Activated T-helper 1 cell treated with Interleukin-2 at 50 U/mL for 16 hours (primary cell): ENCODE measurements at places on chromosomes 13 and 19.

GRCh38 chr19:56348289-56348877 lies 33.7 kb upstream of the ZSCAN5A start:
- no peak for DNase-seq

DNA sequence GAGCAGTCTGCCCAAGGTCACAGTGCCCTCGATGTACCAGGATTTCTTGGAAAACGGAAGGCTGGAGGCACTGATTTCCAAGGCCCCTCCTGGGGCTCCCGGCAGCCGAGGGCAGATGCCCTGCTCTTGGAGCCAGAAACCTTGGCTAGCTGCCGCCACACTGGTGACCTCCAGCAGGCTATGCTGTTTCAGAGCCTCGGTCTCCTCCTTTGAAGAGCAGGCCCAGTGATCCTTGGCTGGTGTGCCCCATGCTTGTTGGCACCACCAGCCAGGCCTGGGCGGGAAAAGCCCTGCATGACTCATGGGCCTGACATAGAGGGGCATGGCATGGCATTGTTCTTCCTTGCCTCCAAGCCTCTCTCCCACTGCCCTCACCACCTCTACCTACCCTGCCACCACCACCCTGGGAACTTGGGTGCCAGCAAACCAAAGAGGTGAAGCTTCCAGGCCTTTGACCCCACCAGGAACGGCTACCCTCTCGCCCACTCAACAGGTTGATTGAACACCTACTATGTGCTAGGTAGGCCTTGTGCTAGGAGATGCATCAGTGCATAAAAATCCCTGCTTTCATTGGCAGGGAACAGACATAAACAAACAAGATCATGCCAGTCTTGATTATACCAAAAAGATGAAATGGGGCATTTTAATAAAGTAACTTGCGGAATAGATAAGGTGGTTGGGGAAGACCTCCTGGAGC lies 1.6 kb upstream of the CLEC11A start:
- DNase-seq = no peak

- DNase-seq = no peak
These were observed 61.9 kb downstream of the FLT1 start for GRCh38 chr13:28432816-28433560.

- DNase-seq = no peak
These were observed 1.2 kb downstream of the VASP start for GRCh38 chr19:45508417-45508860.

DNA sequence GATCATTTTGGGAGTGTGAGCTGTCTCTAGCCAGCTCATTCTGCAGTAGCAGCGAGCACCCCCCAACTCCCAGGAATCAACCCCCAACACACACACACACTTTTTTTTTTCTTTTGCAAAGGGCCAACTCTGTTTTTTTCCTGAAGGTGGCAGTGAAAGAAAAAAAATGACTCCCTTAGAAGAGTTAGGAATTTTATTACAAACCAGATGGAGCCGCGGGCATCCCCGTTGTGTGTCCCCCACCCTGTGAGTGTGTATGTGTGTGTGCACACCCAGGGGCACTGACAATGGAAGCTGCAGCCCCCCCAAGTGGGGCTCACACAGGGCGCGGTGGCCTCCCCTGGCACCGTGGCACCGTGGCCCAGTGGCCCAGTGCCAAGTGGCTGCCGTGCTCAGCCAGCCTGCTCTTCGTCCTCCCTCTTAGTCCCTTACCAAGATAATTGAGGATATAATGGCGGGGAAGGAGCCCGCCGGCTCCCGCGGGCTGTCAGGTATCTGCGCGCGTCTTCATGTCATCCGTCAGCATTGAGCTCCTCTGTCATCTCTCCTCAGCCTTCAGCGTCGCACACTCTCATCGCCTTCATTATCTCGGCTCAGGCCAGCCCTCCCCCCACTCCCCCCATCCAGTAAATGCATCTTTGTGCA lies 314.1 kb downstream of the ZNF536 start:
- DNase-seq = no peak

GRCh38 chr13:35694549-35695447 lies 218.3 kb upstream of the MAB21L1 start:
- no peak for DNase-seq

DNA sequence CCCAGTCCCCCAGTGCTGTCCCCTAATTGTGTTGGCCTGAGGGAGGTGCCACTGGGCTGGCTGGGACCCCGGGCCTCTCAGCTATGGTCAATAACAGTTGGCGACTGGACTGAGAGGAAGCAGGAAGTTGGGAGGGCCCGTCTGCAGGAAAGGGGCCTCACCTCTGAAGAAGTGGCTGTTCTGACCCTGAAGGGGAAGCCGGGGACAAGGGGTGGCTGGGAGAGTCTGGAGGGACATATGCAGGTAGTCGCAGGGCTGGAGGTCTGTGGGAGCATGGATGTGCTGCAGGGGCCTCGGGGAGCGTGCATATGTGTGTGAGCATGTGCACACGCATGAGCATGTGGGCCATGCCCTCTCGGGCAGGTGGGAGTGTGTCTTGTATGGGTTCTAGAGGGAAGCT lies 5.9 kb downstream of the PKN1 start:
- no peak for DNase-seq

DNA sequence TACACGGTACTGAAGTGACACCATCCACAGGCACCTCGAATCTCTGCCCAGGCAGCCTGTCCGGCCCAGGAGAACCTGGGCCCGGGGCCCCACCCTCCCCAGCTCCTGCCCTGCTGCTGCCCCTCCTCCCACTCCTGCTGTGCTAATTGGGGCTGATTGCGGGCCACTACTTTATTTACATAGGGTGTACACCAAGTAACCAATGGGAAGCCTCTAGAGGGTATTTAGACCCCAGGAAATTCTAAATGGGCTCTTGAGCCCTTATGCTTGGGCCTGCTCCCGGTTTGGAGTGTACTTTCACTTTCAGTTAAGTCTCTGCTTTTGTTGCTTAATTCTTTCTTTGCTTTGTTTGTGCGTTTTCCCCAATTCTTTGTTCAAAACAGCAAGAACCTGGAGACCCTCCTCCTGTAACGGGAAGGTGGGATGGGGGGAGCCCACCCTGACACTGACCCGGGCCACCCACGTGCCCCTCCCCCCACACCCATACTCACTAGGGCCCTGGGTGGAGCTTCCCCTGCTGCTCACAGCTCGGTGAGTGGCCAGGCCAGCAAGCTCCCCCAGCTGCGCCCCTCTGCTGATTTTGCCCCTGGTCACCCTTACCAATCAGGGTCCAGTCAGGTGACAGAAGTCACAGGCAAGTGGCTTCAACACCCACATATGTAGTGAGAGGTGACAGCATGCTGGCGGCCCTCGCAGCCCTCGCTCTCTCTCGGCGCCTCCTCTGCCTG lies 9.4 kb downstream of the SCGB2B2 start:
- no peak for DNase-seq

DNA sequence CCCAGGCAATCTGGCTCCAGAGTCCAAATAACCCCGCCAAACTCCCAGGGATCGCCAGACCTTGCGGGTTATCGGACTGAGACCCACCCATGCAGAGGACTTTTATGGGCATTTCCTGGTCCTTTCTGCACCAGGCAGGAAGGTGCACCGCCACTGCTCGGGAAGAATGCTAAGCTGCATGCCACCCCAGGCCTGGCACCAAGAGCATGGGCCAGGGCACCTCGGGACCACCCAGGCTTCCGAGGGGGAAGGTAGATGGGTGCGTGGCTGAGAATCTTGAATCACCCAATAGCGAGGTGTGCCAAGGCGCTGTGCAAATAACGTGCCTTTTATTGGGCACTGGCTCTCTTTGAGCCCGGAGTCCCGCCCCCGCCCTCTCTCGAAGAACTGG lies 422 bp upstream of the ZNF575 start:
- no peak for DNase-seq

DNA sequence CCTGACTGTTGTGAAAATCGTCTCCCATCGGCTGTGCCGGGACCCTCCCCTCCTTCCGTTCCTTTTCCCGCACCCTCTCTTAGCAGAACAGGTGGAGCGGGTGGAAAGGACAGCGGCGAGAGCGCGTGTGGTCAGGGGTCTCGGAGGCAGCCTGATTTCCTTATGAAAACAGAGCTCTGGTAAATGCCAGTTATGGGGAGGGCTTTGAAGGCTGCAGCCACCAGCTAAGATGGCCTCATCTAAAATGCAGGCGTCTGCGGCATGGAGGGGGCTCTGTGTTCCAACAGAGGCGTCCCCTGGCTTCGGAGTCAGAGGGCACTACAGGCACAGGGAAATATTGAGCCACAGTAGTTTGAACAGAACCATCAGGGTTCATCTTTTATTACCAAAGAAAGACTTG lies 93.8 kb upstream of the SOX1 start:
- DNase-seq = no peak

DNA sequence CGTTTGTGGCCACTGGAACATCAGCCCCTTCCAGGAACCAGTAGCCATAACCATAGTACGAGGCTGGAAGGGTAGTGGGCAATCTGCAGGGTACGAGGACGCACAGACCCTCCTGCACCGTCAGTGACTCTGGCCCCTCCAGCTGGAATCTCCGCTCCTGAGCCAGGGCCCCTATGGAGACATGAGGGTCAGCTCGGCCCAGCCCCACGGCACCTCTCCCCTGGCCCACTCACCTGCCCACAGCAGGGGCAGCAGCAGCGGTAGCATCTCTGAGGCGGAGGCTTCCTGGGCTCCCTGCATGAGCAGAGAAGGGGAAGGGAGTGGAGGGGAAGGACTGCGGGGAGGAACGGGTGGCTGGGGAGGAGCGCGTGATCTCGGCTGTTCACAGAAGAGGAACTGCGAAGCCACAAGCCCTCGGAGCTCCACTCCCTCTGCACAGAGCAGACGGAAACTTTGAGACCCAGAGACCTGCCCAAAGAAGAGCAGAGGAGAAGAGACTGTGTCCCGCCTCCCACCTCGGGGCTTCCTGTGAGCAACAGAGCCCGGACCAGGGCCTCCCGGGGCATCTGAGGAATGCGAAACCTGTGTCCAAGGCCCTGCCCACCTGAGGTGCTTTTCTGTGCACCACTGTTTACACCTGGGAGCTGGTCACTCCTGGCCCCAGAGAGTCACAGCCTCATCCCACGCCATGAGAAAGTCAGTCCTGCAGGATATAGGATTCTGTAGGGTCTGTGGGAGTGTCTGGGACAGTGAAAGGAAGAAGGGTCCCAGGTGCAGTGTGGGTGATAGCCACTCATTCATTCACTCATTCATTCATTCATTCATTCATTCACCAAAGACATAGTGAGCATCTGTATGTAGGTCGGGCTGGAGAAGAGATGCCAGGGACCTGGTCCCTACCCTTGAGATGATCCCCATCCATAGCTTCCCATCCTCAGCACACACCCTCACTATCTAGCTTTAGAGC lies at the start of gene SIGLEC6:
Gene SIGLEC6 (minus strand): TSS at position 322 of the 967 bp plus-strand sequence. CDS start 22 bp downstream, at position 300.
- no peak for DNase-seq

GRCh38 chr13:99987154-99988019 lies 5.8 kb downstream of the ZIC2 start:
- no peak for DNase-seq

- no peak for DNase-seq
These were observed 510.0 kb upstream of the KLF12 start for GRCh38 chr13:74644229-74644628.

DNA sequence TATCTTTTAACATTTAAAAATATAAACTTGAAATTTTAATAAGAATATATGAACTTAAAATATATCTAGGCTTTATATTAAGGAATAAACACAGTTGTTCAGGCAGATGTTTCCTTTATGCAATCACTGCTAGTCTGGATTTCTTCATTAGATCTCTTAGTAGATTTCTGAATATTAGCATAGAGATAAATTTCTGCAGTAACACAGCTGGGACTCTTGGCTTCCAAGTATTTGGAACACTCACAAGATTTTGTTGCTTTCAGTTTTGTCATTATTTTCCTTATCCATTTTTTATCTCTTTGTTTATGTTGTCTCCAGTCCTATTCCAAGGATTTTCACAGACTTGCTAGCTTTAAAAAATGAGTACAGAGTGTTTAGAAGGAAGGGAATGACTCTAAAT lies 857.1 kb downstream of the GPC5 start:
- no peak for DNase-seq

GRCh38 chr13:100898431-100898830 lies 223.8 kb upstream of the TMTC4 start:
- no peak for DNase-seq

GRCh38 chr19:45472563-45473366 lies 5.0 kb downstream of the FOSB start:
- no peak for DNase-seq

GRCh38 chr13:64186071-64186470 lies 2770.4 kb upstream of the PCDH20 start:
- DNase-seq = no peak

DNA sequence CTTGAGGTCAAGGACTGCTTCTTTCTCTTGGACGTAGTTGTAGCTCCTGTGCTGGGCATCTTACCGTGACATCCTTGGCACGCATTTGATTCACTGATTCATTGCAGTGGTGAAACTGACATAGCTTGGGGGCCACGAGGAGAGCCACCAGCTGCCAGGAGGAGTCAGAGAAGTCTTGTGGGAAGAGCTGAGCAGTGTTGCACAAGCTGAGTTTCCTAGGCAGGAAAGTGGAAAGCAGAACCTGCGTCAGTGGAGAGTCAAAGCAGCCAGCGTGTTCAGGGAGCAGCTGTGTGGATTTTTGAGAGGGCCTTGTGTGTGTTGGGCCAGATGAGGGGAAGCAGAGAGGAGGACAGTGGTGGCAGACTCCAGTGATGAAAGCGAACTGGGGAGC lies 5.3 kb upstream of the GPR183 start:
- no peak for DNase-seq

GRCh38 chr13:95222733-95223018 lies 78.6 kb downstream of the ABCC4 start:
- DNase-seq = no peak

DNA sequence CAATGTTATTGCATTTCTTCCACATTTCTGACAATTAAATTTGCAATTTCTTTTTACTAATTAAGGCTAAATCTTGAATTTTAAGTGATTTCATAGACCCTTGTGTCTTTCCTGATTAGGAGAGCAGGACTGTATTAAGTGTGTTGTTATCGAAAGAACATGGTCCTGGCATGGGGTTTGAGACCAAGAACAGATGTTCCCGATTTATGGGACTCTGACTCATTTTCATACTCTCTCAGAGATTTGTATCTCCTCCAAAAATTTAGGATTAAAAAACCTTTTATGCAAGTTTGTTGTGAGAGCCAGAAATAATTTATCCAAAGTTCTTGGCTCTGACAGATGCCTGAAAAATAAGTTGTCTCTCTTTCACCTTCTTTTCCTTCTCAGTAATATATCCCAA lies 589.3 kb upstream of the ARGLU1 start:
- DNase-seq = no peak

GRCh38 chr13:67224148-67224846 lies 5.8 kb downstream of the PCDH9 start:
- peak; percentile 9 for DNase-seq

- DNase-seq = no peak
These were observed 8.6 kb downstream of the ISOC2 start for GRCh38 chr19:55452749-55453346.

- DNase-seq = no peak
These were observed 539 bp downstream of the ZNF554 start for GRCh38 chr19:2820112-2820702.

- no peak for DNase-seq
These were observed 892.9 kb downstream of the EFNB2 start for GRCh38 chr13:105642511-105642958.

- no peak for DNase-seq
These were observed 64.2 kb downstream of the ARHGAP35 start for GRCh38 chr19:46924874-46925547.

- DNase-seq = no peak
These were observed 1718.2 kb downstream of the EFNB2 start for GRCh38 chr13:104817271-104817670.

GRCh38 chr13:112962396-112962795 lies 6.6 kb upstream of the MCF2L start:
- DNase-seq = no peak

- DNase-seq = no peak
These were observed 193.5 kb downstream of the PCDH17 start for GRCh38 chr13:57825066-57825465.
